Upper lobe of right lung (tissue), 1 donor: ENCODE measurements at places on chromosomes 6 and 20.

- H3K27me3 ChIP-seq: no peaks in the 10 kb centered on the region
- H3K4me1 ChIP-seq: peaks cover 36% of the 10 kb centered on the region
- no peak overlapping the region for H3K4me3 ChIP-seq
- H3K27ac ChIP-seq: no peak overlapping the region
- no peak for DNase-seq
Observed at GRCh38 chr6:142848156-142848555, 96.8 kb downstream of the HIVEP2 start.

DNA sequence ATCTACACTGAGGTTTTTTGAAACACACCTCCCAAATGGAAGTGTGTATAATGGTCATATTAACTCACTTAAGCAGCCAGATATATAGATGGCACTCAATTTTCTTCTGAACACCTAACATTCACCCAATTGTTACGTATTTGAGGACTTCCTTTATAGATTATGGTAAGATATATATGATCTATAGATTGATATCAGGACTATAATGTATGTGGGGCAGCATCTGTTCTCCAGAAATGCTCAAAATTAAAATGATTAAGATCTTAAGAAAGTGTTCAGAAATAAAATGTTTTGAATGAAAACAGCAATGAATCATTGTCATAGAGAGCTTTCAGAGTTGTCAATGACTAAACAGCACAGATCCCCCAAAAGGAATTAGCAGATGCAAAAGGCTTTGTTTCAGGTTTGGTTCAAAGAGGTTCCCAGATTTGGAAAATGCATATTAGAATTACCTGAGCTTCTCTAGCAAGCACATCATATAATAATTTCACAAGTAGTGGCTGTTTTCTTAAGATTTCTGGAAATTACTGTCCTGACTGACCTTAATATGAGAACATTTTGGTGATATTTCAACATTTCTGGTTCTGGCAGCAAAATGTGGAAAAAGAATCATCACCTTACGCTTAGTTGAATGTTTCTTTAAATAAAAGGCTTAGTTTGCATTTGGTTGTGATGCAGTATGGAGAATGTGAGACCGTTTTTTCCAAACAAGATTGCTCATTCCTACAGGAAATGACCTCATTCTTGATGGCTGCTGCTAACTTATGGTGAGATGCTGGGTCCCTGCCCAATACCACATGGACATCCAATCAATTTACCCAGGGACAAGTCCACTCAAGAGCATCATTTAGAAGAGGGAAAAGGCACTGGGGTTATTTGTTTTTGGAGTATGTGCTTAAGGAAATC, 31.5 kb downstream of the TRAF3IP2 start:
- H3K27me3 ChIP-seq: no peaks in the 10 kb centered on the region
- peaks cover 62% of the 10 kb centered on the region for H3K36me3 ChIP-seq
- DNase-seq: no peak
- no peak overlapping the region for H3K27ac ChIP-seq
- no peak overlapping the region for H3K4me3 ChIP-seq
- peaks cover 15% of the 10 kb centered on the region for H3K4me1 ChIP-seq

GRCh38 chr6:51137777-51138176, 319.1 kb downstream of the TFAP2B start:
- no peak overlapping the region for H3K27ac ChIP-seq
- no peaks in the 10 kb centered on the region for H3K4me1 ChIP-seq
- no peak for DNase-seq
- H3K27me3 ChIP-seq: no peaks in the 10 kb centered on the region
- H3K4me3 ChIP-seq: no peak overlapping the region
- no peaks in the 10 kb centered on the region for H3K36me3 ChIP-seq

- DNase-seq: no peak
- H3K27me3 ChIP-seq: no peaks in the 10 kb centered on the region
- H3K4me1 ChIP-seq: peaks cover 21% of the 10 kb centered on the region
- H3K4me3 ChIP-seq: no peak overlapping the region
- H3K27ac ChIP-seq: no peak overlapping the region
- H3K36me3 ChIP-seq: no peaks in the 10 kb centered on the region
Observed at GRCh38 chr6:34358389-34358905, 34.0 kb downstream of the NUDT3 start.

DNA sequence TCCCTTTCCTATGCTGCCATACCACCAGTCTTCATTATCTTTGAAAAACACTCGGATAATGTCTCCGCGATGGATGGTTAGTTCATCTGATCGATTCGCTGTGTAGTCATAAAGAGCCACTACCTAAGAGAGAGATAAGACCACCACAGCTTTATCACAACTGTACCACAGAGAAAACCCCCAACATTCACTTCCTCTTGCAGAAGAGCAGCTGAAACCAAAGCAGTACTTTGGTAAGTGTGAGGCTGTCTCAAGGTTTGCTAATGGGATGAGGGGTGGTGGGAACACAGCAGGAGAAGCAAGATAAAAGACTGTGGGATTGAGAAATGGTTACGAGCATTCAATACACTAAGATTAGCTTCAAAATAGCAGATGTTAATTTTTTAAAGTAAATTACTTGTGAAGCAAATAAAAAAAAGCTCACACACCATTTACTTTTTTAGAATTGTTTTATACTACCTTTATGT, 142.1 kb downstream of the MYB start:
- H3K27me3 ChIP-seq: no peaks in the 10 kb centered on the region
- H3K36me3 ChIP-seq: no peaks in the 10 kb centered on the region
- no peak overlapping the region for H3K27ac ChIP-seq
- no peak for DNase-seq
- H3K4me1 ChIP-seq: no peaks in the 10 kb centered on the region

DNA sequence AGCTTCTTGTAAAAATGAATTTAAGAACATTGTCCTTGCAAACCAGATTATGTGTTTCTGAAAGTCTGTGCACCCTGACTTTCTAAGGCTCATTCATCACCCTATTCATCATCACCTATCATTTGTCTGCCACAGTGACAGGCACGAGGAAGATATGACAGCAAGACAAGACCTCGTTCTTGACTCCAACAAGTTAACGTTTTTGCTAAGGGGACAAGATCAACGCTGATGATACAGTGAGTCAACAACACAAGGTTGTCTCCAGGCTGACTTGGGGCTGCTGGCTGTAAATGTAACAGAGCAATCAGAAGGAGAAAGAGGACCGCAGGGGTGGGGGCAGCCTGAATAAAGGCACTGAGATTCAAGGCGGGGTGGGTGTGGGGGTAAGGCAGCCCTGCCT, 94.2 kb downstream of the FOXC1 start:
- H3K27me3 ChIP-seq: no peaks in the 10 kb centered on the region
- no peak overlapping the region for H3K4me3 ChIP-seq
- H3K4me1 ChIP-seq: no peaks in the 10 kb centered on the region
- no peak for DNase-seq
- no peak overlapping the region for H3K27ac ChIP-seq

DNA sequence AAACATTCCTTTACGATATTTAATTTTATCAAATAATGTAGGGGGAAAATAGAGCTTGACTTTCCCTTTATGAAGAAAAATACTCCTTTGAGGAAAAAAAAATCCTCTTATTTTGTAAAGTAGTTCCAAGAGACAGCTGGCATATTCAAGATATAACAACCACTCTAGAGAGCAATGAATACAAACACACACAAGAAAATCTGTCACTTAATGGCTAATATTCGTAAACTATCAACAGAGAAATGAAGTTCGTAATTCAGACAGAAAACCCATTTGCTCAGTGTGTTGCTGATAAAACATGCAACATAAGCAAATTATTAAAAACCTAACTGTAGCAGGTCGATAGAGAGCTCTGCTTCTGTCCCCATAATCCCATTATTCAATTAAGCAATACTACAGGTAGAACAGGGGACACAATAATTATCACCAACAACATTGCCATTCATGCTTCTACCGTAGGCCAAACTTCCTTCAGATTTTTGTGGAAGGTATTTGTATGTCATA, 714.4 kb upstream of the MARCKS start:
- H3K27me3 ChIP-seq: no peaks in the 10 kb centered on the region
- H3K36me3 ChIP-seq: no peaks in the 10 kb centered on the region
- DNase-seq: no peak
- H3K4me1 ChIP-seq: no peaks in the 10 kb centered on the region
- H3K27ac ChIP-seq: no peak overlapping the region

DNA sequence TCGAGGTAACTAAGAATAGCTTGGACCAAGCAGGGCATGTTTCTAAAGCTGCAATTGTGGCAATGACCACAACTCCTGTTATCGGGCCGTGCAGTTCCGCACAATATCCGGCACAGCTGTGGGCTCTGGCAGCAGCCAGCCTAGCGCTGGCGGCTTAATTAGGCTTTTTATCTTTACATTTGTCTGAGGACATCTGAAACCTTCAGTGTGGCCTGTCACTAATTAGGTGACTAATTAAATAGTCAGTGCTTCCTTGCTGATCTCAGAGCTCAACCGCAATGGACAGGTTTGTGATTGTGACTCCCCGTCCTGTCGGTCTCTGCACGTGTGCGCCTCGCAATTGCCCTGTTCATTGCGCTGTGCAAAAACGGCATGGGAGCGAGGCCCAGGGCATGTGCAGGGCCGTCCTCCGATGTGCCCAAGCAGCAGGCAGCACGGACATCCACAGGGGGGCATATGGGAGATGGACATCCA, 134.8 kb upstream of the INSM1 start:
- peaks cover 8% of the 10 kb centered on the region for H3K27me3 ChIP-seq
- H3K4me3 ChIP-seq: no peak overlapping the region
- no peak overlapping the region for H3K27ac ChIP-seq
- no peaks in the 10 kb centered on the region for H3K36me3 ChIP-seq
- DNase-seq: no peak

- no peaks in the 10 kb centered on the region for H3K4me1 ChIP-seq
- H3K36me3 ChIP-seq: no peaks in the 10 kb centered on the region
- no peaks in the 10 kb centered on the region for H3K27me3 ChIP-seq
- H3K27ac ChIP-seq: no peak overlapping the region
- DNase-seq: no peak
Observed at GRCh38 chr6:80465513-80465912, 359.0 kb downstream of the BCKDHB start.

- H3K36me3 ChIP-seq: no peaks in the 10 kb centered on the region
- H3K4me1 ChIP-seq: peaks cover 5% of the 10 kb centered on the region
- no peak for DNase-seq
- H3K27me3 ChIP-seq: no peaks in the 10 kb centered on the region
Observed at GRCh38 chr20:51695574-51696303, 72.5 kb downstream of the ATP9A start.
